ENCODE measurements at places on chromosomes 4 and X.
A peak's percentile ranks its signal among the peaks of the same experiment; 100 is the strongest.

DNA sequence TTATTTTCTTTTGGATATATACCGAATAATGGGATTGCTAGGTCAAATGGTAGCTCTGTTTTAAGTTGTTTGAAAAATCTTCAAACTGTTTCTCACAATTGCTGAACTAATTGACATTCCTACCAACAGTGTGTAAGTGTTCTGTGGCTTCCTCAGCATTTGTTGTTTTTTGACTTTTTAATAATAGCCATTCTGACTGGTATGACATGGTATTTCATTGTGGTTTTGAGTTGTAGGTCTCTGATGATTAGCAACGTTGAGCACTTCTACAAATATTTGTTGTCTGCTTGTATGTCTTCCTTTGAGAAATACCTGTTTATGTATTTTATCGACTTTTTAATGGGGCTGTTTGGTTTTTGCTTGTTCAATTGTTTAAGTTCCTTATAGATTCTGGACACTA is 680.1 kb upstream of the GRIA3 start:
- H3K4me1 ChIP-seq, result no peaks in the 10 kb centered on the region
- no peaks in the 10 kb centered on the region for H3K36me3 ChIP-seq
- no peaks in the 10 kb centered on the region for H3K27me3 ChIP-seq
- DNase-seq, result no peak

DNA sequence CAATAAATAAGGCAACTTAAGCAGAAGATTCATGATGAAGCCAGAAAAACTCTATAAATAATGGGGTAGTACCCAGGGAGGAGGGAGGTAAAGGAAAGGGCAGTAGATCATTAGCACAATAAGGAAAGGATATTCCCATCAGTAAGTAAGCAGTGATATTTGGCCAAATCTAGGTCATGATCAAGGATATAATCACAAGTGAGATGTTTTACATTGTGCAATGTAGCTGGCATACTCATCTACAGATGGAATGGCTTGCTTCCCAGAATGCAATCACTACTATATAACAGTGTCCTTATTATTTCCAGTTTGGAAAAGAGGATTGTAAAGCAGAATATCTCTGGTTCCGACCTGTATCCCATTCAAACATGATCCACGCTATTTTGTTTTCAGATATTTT is 483.4 kb downstream of the RPA4 start:
- H3K36me3 ChIP-seq, result no peaks in the 10 kb centered on the region
- no peaks in the 10 kb centered on the region for H3K27me3 ChIP-seq
- DNase-seq, result no peak

DNA sequence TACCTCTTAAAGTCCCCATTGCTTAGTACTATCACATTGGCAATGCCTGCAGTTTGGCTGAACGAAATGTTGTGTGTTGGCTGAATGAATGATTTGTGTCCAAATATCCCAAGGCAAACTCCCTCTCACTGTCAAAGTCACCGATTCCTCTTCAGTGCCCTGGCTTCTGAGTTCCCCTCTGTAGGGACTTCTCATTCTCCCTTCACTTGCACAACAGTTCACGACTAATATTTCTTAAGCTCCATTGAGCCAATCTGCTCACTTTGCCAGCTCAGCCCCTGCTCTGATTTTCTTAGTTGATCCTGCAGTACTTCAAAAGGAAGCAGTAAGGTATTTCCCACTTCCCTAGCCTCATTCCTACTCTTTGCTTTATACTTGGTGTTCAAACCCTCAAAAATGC is 21.9 kb upstream of the PACRGL start:
- DNase-seq, result no peak
- no peaks in the 10 kb centered on the region for H3K36me3 ChIP-seq
- H3K4me1 ChIP-seq, result no peaks in the 10 kb centered on the region
- H3K27ac ChIP-seq, result no peak overlapping the region
- no peak overlapping the region for H3K4me3 ChIP-seq
- no peaks in the 10 kb centered on the region for H3K27me3 ChIP-seq

DNA sequence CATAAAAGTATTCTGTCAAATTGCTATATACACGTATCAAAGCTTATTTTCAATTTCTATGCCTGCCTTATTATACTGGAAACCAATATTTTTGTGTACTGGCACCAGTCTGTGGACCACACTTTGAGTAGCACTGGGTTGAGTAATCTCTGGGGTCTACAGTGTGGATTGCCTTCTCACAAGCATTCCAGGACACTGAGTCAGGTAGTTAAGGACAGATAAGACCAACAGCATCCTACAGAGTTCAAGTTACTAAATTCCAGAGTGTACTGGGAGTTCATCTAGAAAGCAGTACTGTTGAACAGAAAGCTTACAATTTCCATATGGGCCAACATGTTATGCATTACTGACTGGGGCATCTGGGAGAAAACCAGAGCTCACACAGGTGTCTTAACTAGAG is 61.8 kb downstream of the VMA21 start:
- H3K27me3 ChIP-seq, result no peaks in the 10 kb centered on the region
- no peaks in the 10 kb centered on the region for H3K36me3 ChIP-seq
- no peak for DNase-seq
- H3K27ac ChIP-seq, result no peak overlapping the region
- H3K4me3 ChIP-seq, result no peak overlapping the region
- no peaks in the 10 kb centered on the region for H3K4me1 ChIP-seq

- no peak overlapping the region for H3K4me3 ChIP-seq
- H3K36me3 ChIP-seq, result no peaks in the 10 kb centered on the region
- no peaks in the 10 kb centered on the region for H3K4me1 ChIP-seq
- no peak for DNase-seq
Measured at GRCh38 chr4:159778298-159778697, 675.4 kb downstream of the RAPGEF2 start.

DNA sequence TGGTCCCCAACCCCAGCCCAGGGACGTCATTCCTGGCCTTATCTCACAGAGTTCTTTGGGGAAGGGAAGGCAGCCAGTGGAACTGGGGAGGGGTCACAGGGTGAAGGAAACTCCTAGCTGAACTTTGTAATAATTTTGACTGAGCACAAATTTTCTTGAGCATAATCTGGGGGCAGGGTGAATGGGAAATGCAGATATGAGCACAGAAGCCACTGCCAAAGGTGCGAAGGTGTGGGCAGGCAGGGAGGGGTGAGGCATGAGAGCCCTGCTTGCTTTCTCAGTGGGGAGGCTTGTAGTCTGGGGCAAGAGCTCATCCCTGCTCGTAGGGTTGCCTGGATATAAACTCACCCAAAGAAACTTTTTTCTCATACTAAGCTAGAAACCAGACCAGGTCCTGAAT is 34.9 kb downstream of the MGAT4D start:
- DNase-seq, result no peak
- no peak overlapping the region for H3K27ac ChIP-seq
- H3K27me3 ChIP-seq, result no peaks in the 10 kb centered on the region
- H3K4me3 ChIP-seq, result no peak overlapping the region

DNA sequence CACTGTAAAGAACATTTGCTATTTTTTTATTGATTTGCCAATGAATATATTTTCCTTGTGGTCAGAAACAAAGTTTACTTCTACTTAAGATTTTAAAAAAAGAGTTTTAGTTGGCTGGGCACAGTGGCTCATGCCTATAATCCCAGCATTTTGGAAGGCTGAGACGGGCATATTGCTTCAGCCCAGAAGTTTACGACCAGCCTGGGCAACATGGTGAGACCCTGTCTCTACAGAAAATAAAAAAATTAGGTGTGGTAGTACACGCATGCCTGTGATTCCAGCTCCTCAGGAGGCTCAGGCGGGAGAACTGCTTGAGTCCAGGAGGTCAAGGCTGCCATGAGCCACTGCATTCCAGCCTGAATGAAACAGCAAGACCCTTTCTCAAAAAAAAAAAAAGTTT is 36.8 kb downstream of the LRP2BP start:
- H3K27me3 ChIP-seq, result no peaks in the 10 kb centered on the region
- H3K4me1 ChIP-seq, result no peaks in the 10 kb centered on the region
- no peak overlapping the region for H3K27ac ChIP-seq
- no peaks in the 10 kb centered on the region for H3K36me3 ChIP-seq
- no peak for DNase-seq

GRCh38 chr4:103098341-103098740 is 1.3 kb downstream of the BDH2 start:
- H3K4me3 ChIP-seq, result peak overlapping the region; percentile 59
- DNase-seq, result no peak

DNA sequence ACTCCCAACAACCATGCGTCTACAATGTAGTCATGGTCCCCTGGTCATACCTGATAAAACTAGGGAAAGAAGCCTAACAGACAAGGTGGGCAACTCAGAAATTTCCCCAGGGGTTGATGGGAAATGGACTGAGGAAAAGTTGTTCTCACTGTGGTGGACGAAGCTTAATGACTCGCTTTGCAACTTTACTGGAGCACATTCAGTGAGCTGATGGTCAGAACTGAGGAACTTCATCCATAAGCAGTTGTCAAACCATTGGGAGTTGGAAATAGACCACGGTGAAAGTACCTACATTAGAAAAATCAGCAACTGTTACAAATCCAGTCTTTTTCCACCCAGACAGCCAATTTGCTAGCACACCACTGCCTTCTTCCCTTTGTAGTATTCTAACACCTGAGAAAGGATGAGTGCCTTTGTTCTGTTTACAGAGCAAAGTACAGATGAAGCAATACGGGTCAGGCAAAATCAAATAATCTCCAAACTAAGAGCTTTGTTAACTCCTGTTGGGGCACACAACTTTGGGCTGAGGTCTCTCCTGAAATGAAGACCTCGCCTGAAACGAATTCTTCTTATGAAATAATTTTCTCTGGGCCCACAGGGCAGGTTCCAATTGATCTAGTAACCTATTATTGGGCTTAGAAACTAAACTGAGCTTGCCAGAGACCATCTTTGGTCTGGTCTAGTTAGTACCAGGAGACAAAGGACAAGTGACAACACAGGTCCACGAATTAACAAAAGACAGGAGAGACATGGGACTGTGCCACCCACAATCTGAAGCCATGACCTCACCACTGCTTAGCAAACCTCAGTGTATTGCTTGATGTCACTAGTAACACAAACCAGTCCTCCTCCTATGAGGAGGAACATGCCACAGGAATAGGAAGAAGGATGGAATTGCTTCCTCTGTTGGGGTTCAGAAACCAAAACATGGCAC is 58.9 kb upstream of the NFKB1 start:
- H3K4me3 ChIP-seq, result no peak overlapping the region
- H3K36me3 ChIP-seq, result no peaks in the 10 kb centered on the region
- no peaks in the 10 kb centered on the region for H3K27me3 ChIP-seq
- no peak overlapping the region for H3K27ac ChIP-seq
- no peak for DNase-seq

GRCh38 chr4:173252024-173252935 is 81.9 kb downstream of the HMGB2 start:
- H3K27me3 ChIP-seq, result no peaks in the 10 kb centered on the region
- H3K36me3 ChIP-seq, result no peaks in the 10 kb centered on the region
- H3K4me1 ChIP-seq, result no peaks in the 10 kb centered on the region
- H3K4me3 ChIP-seq, result no peak overlapping the region
- no peak for DNase-seq

- no peaks in the 10 kb centered on the region for H3K36me3 ChIP-seq
- H3K4me3 ChIP-seq, result no peak overlapping the region
- H3K27me3 ChIP-seq, result no peaks in the 10 kb centered on the region
Measured at GRCh38 chr4:67234296-67234695, 311.0 kb downstream of the CENPC start.

DNA sequence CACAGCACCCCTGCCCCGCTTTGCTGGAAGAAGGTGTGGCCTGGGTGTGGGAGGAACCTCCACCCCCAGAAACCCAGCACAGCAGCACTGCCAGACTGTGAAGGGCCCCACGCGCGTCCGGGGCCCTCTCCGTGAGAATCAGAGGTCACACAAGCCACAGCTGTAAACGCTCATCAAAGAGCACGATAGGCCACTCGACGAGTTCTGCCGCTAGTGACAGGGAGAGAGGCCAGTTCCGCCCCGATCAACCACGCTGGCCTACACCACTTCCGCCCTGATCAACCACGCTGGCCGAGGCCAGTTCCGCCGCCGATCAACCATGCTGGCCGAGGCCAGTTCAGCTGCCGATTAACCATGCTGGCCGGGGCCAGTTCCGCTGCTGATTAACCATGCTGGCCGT is 25.9 kb upstream of the ADRA2C start:
- H3K4me1 ChIP-seq, result no peaks in the 10 kb centered on the region
- peaks cover 6% of the 10 kb centered on the region for H3K27me3 ChIP-seq
- no peak for DNase-seq
- no peak overlapping the region for H3K27ac ChIP-seq
- H3K36me3 ChIP-seq, result no peaks in the 10 kb centered on the region

GRCh38 chr4:81180916-81181315 is 34.1 kb downstream of the PRKG2 start:
- H3K27ac ChIP-seq, result no peak overlapping the region
- no peak overlapping the region for H3K4me3 ChIP-seq
- no peaks in the 10 kb centered on the region for H3K27me3 ChIP-seq
- no peaks in the 10 kb centered on the region for H3K4me1 ChIP-seq
- H3K36me3 ChIP-seq, result no peaks in the 10 kb centered on the region

DNA sequence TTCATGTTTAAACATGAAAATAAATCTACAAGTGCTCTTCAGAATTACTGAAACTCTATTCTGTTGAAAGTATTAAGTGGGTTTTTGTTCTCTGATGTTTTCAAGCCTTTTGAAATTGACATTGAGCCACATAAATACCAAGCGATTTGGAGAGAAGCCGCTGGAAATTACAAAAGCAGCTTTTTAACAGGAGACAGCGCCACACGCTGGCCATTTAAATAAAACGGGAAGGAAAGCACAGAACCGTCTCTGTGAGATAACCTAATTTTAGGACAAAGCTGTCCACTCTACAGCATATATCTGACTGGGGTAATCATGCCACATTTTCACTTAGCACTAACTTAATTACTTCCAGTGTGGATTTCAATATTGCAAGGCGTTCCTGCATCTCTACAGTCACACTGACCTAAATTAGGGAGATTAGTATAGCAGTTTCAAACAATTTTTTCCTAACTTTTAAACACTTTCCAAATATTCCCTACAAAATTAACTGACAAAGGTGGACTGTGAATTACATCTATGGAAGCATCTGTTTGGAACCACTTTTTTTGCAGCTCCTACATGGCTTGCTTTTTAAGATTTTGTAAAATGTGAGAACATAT is 6.8 kb upstream of the ANOS1 start:
- no peaks in the 10 kb centered on the region for H3K27me3 ChIP-seq
- no peaks in the 10 kb centered on the region for H3K36me3 ChIP-seq
- H3K27ac ChIP-seq, result no peak overlapping the region
- no peak for DNase-seq
- no peaks in the 10 kb centered on the region for H3K4me1 ChIP-seq
- no peak overlapping the region for H3K4me3 ChIP-seq

GRCh38 chrX:78506248-78506647 is 152.9 kb downstream of the RTL3 start:
- H3K27ac ChIP-seq, result no peak overlapping the region
- H3K36me3 ChIP-seq, result no peaks in the 10 kb centered on the region
- H3K27me3 ChIP-seq, result peaks cover 9% of the 10 kb centered on the region
- H3K4me1 ChIP-seq, result no peaks in the 10 kb centered on the region

GRCh38 chr4:86934147-86934770 is 552 bp upstream of the AFF1 start:
- H3K36me3 ChIP-seq, result no peaks in the 10 kb centered on the region
- H3K4me3 ChIP-seq, result peak overlapping the region; percentile 84
- DNase-seq, result no peak
- no peaks in the 10 kb centered on the region for H3K4me1 ChIP-seq

- no peaks in the 10 kb centered on the region for H3K27me3 ChIP-seq
- no peaks in the 10 kb centered on the region for H3K36me3 ChIP-seq
- DNase-seq, result no peak
- H3K4me3 ChIP-seq, result no peak overlapping the region
- no peak overlapping the region for H3K27ac ChIP-seq
- peaks cover 8% of the 10 kb centered on the region for H3K4me1 ChIP-seq
Measured at GRCh38 chr4:1864076-1865008, 6.9 kb upstream of the NSD2 start.

- H3K27me3 ChIP-seq, result no peaks in the 10 kb centered on the region
- no peaks in the 10 kb centered on the region for H3K36me3 ChIP-seq
- no peak overlapping the region for H3K27ac ChIP-seq
- no peak overlapping the region for H3K4me3 ChIP-seq
Measured at GRCh38 chr4:89140168-89140759, 28.9 kb downstream of the TIGD2 start.

All from breast epithelium (tissue), 4 donors.